Stimulated activated CD4-positive, alpha-beta T cell treated with anti-CD3 and anti-CD28 coated beads, Interleukin-12 subunit alpha, Interleukin-12 subunit beta, amount 100 ng/mL, for 4 hours (primary cell): ENCODE measurements at places on chromosomes 7 and 10.

DNA sequence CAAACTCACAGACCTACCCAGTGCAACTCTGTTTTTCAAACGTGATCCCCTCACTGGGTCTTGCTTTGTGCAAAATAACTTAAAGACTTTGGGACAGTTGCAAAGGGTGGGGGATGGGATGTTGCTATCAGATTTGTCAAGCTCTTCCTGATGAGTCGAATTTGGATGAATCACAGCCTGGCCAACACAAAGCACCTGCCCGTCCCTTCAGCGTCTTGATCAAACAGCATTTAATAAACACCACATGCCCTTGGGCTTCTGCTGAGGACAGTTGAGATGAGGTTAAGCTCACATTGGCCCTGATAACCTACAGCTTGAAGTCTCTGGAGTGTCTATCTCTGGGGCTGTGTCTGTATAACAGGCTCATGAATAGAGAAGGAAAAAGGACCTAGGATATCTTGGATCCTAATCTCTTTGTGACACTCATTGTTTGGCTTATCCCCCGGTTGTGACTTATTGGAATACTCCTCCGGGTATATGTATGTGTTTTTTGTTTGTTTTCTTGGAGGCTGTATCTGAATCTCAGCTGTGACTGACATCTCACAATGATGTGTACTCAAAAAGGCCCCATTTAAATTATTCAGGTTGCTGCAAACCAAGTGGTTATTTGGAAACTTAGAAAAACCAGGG is 132.6 kb upstream of the NAMPT start:
- no peak for DNase-seq

DNA sequence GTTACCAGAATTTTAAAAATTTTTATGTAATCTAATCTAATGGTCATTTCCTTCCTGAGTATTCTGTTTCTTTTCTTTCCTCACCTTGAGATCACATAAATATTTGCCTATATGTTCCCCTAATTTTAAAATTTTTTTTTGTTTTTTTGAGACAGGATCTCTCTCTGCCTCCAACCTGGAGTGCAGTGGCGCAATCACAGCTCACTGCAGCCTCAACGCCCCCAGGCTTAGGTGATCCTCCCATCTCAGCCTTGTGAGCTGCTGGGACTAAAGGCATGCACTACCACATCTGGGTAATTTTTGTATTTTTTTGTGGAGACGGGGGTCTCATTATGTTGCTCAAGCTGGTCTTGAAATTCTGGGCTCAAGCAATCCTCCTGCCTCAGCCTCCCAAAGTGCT is 4.1 kb upstream of the PROSER2 start:
- no peak for DNase-seq

DNA sequence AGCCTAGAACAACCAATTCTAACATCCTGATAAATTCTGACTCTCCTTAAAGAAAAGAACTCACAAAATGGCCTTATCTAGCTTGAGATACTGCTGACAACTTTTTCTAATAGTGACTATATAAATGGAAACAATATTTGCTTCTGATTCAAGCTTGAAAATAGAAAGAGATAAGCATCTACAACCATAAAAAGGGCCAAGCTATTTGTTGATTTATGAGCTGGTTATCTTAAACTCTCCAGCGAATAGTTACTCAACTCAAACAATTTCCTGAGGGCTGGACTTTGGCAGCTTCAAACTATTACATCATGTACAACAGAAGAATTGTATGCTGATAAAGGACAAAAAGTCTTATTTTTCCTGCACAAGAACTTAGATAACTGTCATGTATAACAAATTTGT is 4.6 kb downstream of the USP54 start:
- DNase-seq, result no peak

GRCh38 chr7:33973231-33974015 is 68.1 kb downstream of the BMPER start:
- DNase-seq, result no peak

- no peak for DNase-seq
Observed at GRCh38 chr10:125158601-125159485, 1.5 kb downstream of the CTBP2 start.

GRCh38 chr7:68862736-68863135 is 735.5 kb upstream of the AUTS2 start:
- DNase-seq, result no peak

- DNase-seq, result no peak
Observed at GRCh38 chr7:98116656-98117461, 10.2 kb downstream of the LMTK2 start.

DNA sequence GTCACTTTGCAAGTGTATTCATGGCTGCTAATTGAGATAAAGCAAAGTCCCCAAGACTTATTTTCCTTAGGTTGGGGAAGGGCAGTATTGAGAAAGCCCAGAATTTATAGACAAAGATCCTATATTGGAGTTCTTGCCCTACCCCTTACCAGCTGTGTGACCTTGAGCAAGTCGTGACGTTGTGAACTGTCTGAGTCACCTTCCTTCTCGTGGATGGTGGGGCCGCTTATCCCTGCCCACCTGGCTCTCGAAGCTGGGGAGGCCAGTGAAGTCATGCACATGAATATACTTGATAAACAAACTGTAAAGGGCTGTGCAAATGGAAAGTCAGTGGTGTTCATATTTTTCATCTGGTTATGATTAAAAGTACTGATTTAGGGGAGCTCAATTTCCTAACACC is 127.4 kb downstream of the TACC2 start:
- no peak for DNase-seq

GRCh38 chr10:7070950-7071349 is 339.9 kb downstream of the SFMBT2 start:
- DNase-seq, result no peak

- no peak for DNase-seq
Observed at GRCh38 chr10:97332591-97333350, 1.8 kb downstream of the FRAT2 start.

- DNase-seq, result no peak
Observed at GRCh38 chr7:132131196-132131595, 445.1 kb downstream of the PLXNA4 start.

DNA sequence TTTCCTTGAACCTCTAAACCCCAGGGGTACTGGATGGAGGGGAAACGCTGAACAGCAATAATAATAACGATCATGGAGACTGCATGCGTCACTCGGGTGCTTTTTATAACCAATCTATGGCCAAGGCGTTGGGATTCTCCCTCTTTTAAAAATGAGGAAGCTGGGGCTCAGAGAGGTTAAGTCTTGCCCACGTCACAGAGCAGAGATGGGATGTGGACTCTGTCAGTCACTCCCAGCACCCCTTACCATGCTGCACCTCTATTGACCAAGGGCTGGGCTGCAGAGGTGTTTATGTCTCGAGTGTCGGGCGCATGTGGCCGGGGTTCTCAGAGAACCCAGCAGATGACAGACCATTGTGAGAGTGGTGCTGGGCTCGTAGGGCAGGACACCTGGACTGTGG is 129.9 kb downstream of the CDH23 start:
- DNase-seq, result no peak

DNA sequence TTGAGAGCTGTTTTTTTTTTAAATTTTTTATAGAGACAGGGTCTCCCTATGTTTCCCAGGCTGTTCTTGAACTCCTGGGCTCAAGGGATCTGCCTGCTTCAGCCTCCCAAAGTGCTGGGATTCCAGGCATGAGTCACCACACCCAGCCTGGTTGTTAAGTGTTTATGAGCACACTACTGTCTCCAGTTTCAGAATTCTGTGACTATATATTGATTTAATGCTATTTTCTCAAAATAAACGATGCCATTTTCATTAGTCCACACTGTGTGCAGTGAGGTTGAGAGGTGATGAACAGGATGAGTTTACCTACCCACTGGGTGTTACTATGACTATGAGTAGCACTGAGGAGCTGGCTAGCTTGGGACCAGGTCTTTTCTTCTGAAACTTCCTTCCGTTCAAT is 110.9 kb upstream of the FAM180A start:
- no peak for DNase-seq

- no peak for DNase-seq
Observed at GRCh38 chr7:30659312-30659711, 22.9 kb downstream of the CRHR2 start.

- DNase-seq, result no peak
Observed at GRCh38 chr10:120217736-120218135, 239.3 kb upstream of the PLPP4 start.

GRCh38 chr10:119190353-119190752 is 11.7 kb upstream of the PRDX3 start:
- DNase-seq, result no peak

DNA sequence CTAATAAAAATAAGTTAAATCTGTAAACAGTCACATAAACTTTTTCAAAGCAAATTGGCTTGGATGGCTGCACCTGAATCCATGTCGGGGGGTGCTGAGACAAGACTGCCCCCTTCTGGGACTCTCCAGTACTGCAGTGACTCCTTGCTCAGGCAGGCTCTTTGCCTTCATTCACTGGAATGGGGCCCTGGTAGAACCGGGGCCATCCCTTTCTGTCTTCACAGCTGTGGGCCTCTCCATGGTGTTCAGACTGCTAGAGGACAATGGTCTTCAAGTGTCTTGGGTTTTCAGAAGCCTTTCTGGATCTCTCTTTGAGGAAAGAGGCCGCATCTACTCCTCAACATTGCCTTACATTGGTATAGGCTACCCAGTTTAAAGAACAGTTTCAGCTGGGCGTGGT is 16.1 kb upstream of the IMPDH1 start:
- peak; percentile 78 for DNase-seq

- no peak for DNase-seq
Observed at GRCh38 chr10:85600026-85600743, 766.4 kb downstream of the GRID1 start.

DNA sequence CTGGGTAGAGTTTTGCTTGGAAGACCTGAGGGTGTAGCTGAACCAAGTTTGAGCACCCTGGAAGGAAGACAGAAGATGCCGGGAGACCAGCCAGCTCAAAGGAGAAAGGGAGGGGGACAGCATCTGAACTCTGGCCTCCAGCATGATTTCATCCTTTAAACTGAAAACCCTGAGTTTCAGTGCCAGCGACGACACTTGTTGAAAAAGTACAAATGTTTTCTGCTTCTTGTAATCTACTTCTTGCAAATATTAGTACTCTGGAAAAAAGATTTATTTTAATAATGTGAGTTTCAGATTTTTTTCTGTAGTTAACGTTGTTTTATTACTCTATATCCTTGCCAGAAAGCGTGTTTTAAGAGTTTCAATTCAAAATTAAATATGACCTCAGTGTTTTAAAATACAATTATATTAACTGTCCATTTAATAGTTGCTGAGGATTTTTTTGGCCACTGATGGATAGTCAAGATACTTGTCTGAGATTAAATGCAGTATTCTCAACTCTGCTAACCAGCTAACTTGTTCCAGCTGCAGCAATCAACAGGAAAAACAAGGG is 227.7 kb downstream of the MGMT start:
- DNase-seq, result no peak

DNA sequence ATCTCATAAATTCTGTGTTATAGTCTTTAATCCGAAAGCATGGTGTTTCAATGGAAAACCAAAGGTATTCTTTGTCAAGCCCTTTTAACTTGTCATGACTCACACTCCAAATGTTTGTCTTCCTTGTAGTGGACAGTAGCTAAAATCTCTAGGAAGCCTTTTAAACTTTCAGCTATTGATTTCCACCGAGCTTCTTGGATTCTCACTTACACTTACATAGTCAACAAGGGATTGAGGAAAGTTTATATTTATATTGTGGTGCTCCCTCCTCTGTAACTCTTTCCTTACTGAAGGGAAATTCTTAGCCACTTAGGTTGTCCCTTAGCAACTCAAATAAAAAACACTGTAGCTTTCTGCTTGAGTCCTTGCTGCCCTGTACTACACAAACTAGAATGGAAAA is 31.2 kb upstream of the GPR37 start:
- DNase-seq, result no peak

DNA sequence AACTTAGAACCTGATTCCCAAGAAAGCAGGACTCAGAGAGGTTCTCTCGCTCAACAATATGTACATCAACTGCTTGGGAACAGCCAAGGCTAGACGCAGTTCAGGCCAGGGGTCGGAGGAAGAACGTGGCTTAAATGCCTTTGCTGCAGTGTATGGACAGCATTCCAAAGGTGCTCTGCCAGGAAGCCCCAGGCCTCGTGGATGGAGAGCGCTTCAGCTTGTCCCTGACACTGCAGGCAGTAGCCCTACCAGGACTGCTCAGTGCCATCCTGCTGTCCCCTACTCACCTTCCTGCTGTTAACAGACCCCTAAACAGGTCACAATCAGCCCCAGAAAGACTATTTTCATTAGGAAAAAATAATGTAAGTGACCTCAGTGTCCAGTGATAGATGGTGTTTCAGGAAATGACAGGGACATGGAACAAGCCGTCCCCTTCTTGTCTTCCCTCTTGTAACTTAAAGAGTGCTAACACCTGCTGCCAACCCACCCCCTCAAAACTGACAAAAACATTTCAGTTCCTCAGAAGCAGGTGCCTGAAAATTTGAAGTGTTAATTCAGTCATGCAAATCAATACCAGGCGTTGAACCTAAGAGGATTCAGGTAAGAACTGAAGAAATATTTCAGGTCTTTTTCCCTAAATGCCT is 16.5 kb downstream of the CREB3L2 start:
- DNase-seq, result no peak

GRCh38 chr10:45439873-45440272 is 65.9 kb downstream of the ALOX5 start:
- DNase-seq, result no peak

DNA sequence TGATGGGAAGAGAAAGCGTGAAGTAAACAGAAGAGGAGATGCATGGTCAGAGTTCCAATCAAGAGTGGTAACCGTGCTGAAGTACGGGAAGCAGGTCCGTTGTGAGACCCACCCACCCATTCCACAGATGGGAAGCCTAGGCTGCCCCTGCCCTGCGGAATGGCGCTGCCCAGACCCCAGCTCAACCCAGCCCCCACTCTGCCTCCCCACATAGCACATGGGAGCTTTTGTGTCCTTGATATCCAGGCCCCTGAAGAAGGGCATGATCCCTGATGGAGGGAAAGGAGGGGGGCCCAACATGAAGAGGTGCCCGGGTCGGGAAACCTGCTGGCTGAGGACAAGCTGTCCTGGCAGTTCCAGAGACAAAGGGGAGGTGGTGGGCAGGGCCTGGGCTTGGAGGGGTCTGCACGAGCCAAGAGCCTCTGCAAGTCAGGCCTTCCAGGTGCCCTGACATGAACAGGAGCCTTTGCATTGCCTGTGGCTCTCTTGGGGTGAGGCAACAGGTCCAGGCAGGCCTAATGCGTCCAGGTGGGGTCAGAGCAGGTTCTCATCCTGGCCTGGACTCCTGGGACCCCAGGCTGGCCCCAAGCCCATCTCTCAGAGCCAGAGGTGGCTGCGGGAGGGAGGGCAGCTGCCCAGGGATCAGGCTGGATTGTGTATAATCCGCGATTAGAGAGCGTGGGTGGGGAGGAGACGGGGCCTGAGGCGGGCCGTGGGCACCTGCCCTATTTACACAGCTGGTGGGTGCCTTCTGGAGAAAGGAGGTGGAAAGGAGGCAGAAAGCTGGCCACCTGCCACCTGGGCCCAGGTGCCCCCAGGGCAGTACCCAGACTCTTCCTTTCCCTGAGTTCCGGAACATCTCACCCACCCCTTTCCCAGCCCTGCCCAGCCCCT is 23.5 kb downstream of the YKT6 start:
- no peak for DNase-seq
